ENCODE measurements at places on chromosomes 4 and X. TPM values are rescaled to one million over a fixed set of nuclear protein-coding genes. Genes with fewer than 3 reads are reported as not detected.

- DNase-seq = no peak
These were observed 146.7 kb downstream of the TBL1X start for GRCh38 chrX:9611436-9612145.

REELD1 gene
- 0.76 TPM for polyA plus RNA-seq

CFAP299 gene
- 0.14 TPM for polyA plus RNA-seq

GRCh38 chr4:150253416-150253815 is 175.2 kb downstream of the DCLK2 start:
- no peak for DNase-seq

CRMP1 gene
- 21.4 TPM for polyA plus RNA-seq

DNA sequence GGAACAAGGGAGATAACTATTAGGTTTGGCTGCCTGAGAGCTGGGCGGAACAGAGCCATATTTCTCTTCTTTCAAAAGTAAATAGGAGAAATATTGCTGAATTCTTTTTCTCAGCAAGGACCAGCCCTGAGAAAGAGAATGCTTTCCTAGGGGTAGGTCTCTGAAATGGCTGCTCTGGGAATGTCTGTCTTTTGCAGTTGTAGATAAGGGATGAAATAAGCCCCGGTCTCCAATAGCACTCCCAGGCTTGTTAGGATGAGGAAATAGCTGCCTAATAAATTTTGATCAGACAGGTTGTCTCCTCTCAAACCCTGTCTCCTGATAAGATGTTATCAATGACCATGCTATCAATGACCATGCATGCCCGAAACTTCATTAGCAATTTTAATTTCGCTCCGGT is 207.8 kb upstream of the KIT start:
- DNase-seq = no peak

GRCh38 chr4:139808808-139809756 is 143.5 kb downstream of the MGST2 start:
- no peak for DNase-seq

WFS1 gene
- 28.7 TPM for polyA plus RNA-seq

GRCh38 chr4:157607996-157608395 is 387.5 kb downstream of the GRIA2 start:
- no peak for DNase-seq

RBM46 gene
- polyA plus RNA-seq = 0.04 TPM

TGIF2LX gene
- not detected for polyA plus RNA-seq

GRCh38 chr4:6687947-6688878 is 5.5 kb upstream of the S100P start:
- DNase-seq = no peak

DNA sequence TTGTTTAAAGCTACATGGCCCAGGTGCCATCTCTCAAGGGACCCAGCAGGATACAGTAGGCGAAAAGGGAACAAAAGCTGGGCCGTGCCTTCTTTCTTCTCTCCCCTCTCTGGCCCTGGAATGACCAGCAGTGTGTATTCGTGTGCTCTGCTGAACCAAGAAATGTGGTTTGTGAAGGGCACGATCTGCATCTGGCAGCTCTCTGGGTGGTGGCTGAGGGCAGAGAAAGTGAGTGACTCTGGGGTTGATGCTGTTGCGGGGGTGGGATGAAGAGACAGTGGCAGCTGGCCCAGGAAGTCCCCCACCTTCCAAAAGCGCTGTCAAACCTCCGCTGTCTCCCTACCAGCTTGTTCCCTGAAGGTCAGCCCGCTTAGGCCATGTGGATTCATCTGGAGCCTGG is 88.3 kb downstream of the CLDN34 start:
- DNase-seq = no peak

PRRG3 gene
- 0.02 TPM for polyA plus RNA-seq

LRP2BP gene
- 0.72 TPM for polyA plus RNA-seq

DNA sequence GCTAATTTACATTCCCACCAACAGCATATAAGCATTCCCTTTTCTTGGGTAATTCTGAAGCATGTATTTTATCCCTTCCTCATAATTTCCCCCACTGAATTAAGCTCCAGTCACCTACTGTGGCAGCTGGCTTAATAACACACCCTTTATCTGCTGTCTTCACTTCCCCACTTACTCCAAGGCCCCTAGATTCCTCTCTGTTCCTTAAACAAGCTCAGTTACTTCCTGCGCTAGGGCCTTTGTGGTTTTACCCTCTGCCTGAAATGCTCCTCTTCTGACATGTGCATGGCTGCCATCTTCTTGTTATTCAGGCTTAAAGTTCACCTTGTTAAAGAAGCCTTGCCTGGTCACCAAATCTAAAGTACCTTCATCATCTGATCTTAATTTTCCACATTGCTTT is 47.2 kb upstream of the RPS6KA3 start:
- DNase-seq = no peak

Data from pancreas (tissue), 10 donors.